SK-N-DZ (cell line): ENCODE measurements at places on chromosomes 5 and 9.
A peak's percentile ranks its signal among the peaks of the same experiment; 100 is the strongest.

- DNase-seq: no peak
These were observed 184.4 kb upstream of the DMRT1 start for GRCh38 chr9:656926-657568.

DNA sequence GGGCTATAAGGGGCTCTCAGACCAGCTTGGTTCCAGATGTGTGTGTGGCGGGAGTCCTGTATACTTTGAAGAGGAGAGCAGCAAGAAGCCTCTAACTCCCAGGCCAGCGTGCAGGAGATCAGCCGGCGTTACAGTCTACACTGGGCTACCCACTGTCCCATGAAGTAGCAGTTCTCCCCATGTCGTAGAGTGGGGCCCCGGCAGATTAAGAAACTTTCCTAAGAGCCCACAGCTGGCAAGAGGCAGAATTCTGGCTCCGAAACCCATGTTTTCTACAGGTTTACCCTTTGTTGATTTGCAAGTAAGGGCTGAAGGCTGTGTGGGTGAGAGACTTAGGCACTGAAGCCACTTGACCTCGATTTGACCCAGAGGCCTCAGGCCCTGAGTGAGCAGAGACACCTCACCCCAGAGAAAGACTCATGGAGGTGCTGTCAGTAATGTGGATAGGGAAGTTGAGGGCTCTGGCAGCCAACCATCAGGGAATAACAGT lies 881 bp upstream of the B4GALT1 start:
- DNase-seq: peak; percentile 27

DNA sequence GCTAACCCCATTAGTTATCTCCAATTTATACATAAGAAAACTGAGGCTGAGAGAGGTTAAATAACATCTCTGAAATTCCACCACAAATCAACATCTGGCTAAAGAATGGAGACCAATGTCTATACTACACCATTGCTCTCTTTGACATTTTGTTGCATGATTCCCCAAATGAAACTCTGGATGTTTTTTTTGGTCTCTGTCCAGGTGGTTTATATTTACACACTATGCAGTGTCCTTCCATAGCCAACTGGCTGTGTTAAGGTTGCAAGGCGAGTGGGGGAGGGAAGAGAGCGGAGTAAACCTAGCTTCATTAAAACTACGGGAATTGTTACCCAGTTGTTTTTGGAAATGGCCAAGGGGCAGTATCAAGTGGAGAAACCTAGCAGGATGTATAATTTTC lies 67.2 kb downstream of the KIF4B start:
- no peak for DNase-seq

DNA sequence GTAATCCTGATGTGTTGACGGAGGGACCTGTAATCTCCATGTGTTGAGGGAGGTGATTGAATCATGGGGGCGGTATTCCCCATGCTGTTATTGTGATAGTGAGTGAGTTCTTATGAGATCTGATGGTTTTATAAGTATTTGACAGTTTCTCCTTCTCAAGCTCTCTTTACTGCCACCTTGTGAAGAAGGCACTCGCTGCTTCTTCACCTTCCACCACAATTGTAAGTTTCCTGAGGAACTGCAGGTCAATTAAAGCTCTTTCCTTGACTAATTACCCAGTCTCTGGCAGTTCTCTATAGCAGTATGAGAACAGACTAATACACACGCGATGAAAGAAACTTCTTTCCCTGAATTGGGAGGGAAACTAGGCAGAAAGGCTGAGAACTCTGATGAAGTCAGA lies 141.1 kb upstream of the RAD23B start:
- no peak for DNase-seq

DNA sequence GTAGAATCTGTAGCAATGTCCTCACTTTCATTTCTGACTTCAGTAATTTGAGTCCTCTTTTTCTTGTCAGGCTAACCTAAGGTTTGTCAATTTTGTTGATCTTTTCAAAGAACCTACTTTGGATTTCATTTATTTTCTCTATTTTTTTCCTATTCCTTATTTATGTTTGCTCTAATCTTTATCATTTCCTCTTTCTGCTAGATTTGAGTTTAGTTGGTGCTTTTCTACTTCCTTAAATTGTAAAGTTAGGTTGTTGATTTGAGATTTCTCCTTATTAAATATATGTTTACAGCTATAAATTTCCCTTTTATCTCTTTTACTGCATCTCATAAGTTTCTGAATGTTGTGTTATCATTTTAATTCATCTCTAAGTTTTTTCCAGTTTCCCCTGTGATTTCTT lies 75.1 kb upstream of the FAM120A start:
- no peak for DNase-seq

GRCh38 chr9:129311643-129312042 lies 133.6 kb upstream of the IER5L start:
- no peak for DNase-seq

GRCh38 chr9:134335061-134335460 lies 8.8 kb downstream of the RXRA start:
- no peak for DNase-seq

- DNase-seq: no peak
These were observed 2.7 kb upstream of the LCN12 start for GRCh38 chr9:136949239-136949816.

- no peak for DNase-seq
These were observed 1.5 kb upstream of the RETREG1 start for GRCh38 chr5:16618138-16618897.

GRCh38 chr9:120683150-120683549 lies 31.1 kb downstream of the MEGF9 start:
- no peak for DNase-seq

- no peak for DNase-seq
These were observed 121.2 kb downstream of the PALM2AKAP2 start for GRCh38 chr9:109901201-109901600.

DNA sequence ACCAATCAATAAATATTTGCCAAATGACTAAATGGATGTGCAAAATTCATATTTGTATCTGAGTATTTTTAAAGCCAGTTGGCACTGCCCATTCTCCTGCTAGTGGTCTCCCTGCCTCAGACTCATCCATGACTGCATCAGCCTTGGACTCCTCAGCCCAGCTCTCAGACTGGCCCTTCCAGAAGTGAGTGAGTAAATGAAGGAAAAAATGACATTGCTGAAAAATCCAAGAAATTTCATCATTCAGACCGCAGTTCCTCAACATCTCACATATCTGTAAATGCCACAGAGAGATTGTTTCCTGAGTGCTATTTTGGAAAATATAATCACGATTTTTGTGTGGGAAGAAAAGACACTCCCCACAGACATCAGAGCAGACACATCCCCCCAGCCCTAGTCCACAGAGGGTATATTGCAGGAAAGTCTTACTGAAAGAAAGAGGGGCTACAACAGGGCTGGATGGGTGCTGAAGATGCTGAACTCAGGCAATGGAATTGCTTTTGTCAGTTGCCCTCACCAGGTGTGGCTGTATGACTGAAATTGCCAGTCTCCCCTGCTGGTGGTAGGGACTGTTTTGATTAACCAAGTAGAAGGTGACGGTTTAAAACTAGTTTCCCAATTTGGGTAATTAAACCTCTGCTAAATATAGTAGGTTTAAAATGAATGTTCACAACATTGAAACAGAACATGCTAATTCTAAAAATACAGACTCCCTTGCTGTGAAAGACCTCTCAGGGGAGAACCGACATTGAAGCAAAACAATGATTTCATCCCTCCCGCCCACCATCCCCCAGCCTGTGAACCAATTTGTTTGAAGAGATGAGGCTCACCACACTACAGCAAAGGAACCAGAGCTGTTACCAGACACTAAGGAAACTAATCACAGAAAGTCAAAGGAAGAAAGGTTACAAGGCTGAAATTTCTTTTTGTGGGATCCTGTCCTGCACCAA lies 158.8 kb downstream of the DEPDC1B start:
- DNase-seq: no peak

- DNase-seq: no peak
These were observed 249.6 kb downstream of the DENND1A start for GRCh38 chr9:123680352-123680751.

DNA sequence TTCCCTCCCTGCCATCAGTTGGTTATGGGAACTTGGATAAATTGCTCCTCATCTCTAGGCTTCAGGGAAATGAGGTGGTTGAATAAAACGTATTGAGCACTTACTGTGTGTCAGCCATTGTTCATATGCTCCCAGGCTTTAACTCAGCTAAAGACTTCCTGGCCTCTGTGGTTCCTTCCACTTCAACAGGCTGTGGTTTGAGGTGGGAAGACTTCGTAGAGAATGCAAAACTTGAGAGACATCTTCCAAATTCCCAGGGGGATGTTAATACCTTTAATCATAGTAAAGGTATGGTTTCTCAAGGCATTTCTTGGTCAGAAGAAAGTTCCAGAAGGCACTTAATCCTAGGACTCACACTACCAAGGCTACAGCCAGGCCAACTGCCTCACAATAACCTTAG lies 1.5 kb upstream of the GPX3 start:
- DNase-seq: no peak

- DNase-seq: no peak
These were observed 6.6 kb upstream of the BARHL1 start for GRCh38 chr9:132575811-132576210.

DNA sequence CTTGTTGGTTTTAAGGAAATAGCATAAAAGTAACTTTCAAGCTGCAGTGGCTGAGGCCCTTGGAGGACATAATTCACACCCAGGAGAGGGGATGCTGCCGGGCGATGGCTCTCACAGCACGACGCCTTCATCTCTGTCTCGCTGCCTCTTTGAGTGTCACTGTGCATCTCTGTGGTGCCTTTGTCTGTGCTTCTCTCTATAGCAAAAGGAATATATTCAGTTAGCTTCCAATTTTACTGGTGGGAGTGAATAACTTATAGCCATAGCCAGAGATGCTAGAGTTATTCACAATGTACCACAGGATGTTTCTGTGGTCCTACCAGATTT lies 276.7 kb downstream of the SYK start:
- DNase-seq: no peak

- DNase-seq: no peak
These were observed 90.9 kb upstream of the MINAR2 start for GRCh38 chr5:129656952-129657351.

- no peak for DNase-seq
These were observed 63.7 kb upstream of the ANGPTL2 start for GRCh38 chr9:127185931-127186781.

DNA sequence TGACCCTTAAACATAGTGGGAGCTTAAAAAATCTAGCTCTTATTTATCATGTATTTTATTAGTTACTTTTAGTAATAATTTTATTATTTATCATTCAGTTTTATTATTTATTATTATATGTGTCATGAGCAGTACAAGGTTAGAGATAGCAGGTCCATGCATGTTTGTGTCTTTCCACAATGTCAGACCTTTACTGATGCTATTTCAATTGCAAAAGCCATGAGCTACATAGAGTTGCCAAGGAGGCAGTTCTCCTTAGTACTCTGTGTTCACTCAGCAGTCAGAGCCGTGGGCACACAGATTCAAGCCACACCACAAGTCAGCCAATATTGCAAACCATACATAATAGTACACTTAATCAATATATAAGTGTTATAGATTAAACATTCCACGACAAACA lies 157.9 kb upstream of the NTRK2 start:
- no peak for DNase-seq

GRCh38 chr5:176770431-176770830 lies 39.9 kb upstream of the UNC5A start:
- DNase-seq: no peak

DNA sequence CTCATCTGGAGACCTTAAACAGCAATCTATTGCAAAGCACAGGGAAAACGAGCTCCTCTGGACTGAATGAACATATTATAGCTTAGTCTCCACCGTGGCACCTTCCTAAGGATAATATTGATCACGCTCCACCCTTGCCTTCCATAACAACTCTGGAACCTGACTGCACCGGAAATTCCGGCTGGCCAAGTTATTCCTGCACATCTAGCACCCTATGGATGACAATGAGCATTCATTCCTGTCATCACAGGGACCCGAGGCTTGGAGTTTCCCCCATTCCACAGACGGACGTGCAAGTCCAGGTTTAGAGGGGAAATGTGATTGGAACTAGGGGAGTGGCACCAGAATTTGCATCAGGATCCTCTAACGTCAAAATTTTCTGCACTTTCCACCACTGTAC lies 27.5 kb downstream of the STK10 start:
- DNase-seq: no peak

GRCh38 chr9:86454701-86455615 lies 100.7 kb upstream of the TUT7 start:
- DNase-seq: no peak

- DNase-seq: no peak
These were observed 129.1 kb downstream of the DOCK8 start for GRCh38 chr9:343773-344172.

DNA sequence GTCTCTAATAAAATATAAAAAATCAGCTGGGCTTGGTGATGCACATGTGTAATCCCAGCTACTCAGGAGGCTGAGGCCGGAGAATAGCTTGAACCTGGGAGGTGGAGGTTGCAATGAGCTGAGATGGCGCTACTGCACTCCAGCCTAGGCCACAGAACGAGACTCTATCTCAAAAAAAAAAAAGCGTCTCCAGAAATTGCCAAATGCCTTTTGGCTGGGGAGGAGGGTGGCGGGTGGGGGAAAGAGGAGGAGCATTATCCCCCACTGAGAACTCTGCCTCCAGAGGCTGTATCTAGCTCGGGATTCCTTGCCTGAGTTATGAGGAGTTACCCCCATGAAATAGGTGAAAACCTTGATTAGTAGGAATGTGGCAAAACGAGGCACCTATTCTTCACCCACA lies 4.8 kb downstream of the ROPN1L start:
- no peak for DNase-seq

- no peak for DNase-seq
These were observed 49.4 kb downstream of the EHMT1 start for GRCh38 chr9:137668203-137668602.

DNA sequence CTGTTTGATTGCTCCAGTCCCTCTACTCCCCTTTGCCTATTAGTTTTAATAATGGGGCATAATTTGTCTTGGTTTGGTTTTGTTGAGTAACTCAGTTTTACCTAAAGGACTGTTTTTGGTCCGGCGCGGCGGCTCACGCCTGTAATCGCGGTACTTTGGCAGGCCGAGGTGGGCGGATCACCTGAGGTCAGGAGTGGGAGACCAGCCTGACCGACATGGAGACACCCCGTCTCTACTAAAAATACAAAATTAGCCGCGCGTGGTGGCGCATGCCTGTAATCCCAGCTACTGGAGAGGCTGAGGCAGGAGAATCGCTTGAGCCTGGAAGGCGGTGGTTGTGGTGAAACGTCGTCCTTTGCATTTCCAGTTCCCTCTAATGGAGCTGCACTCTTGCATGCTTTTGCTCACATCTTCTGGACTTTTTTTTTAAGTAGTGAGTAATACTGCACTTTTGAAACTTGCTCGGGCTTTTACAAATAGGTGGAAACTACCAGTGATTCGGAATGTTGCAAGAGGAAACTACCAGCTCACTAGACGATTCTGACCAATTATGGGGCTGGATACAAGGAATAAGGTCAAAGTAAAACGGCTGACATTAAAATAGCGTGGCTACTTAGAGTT lies 721 bp upstream of the MAML1 start:
- DNase-seq: no peak

- peak; percentile 85 for DNase-seq
These were observed 84.5 kb downstream of the ENC1 start for GRCh38 chr5:74556006-74556405.

GRCh38 chr9:92654481-92655301 lies 15.2 kb downstream of the IPPK start:
- DNase-seq: no peak
